ENCODE measurements at places on chromosomes 2 and 18. TPM values are rescaled to one million over a fixed set of nuclear protein-coding genes. Genes with fewer than 3 reads are reported as not detected.

DNA sequence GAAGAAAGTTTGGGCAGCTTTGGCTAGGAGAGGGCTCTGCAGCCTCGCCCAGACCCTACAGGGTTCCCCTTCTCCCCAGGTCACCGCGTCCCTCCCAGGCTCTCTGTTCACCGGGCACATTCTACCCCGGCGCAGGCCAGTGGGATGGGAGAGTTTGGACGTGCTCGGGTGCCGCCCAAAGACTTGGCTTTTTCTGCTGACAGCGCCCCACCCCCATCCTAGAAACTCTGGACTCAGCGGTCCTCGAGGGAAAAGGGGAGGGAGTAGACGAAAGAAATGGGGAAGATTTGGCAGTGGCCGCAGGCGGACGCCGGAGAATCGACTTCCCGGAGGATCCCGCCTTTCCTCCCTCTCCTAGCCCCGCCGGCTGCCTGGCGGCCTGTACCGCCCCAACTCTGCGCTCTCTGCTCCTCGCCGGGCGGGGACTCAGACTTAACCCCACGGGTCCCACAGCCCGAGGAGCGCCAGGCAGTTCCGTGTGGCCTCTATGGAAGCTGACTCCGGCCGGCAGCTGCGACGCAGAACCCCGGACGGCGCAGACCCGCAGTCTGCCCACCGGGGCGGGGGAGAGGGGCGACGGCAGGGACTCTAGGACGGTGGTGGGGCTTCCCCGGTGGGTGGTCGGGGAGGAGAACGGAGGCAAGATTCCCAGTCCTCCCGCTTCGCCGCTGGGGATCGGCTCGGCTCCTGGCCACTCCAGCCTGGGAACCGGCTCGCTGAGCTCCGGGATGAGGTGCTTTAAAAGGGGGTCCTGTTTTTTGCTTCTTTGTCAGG is 863 bp upstream of the SIX2 start:
- DNase-seq, result no peak

DNA sequence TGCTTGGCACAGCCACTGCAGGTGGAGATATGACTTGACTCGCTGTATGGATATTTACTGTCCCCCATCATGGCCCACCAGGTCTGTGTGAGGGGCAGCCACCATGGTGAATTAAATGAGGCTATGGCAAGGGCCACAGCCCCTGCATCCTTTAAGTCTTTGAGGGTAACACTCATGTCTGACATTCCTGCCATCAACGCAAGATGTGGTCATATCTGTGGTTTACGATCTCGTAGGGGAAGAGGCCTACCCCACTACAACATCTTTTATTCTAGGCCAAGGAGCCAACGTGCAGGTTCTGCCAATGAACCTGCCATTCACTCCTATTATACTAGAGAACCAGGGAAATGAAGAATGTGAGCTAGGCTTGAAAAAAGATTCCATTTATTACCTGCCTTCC is 381.6 kb upstream of the ID2 start:
- DNase-seq, result no peak

POTEF gene
- not detected for total RNA-seq

GRCh38 chr2:1728821-1729220 is 15.5 kb downstream of the PXDN start:
- no peak for DNase-seq

SCN3A gene
- total RNA-seq, result 0.57 TPM

GRCh38 chr18:23131693-23132319 is 3.5 kb upstream of the CABLES1 start:
- DNase-seq, result no peak

DNA sequence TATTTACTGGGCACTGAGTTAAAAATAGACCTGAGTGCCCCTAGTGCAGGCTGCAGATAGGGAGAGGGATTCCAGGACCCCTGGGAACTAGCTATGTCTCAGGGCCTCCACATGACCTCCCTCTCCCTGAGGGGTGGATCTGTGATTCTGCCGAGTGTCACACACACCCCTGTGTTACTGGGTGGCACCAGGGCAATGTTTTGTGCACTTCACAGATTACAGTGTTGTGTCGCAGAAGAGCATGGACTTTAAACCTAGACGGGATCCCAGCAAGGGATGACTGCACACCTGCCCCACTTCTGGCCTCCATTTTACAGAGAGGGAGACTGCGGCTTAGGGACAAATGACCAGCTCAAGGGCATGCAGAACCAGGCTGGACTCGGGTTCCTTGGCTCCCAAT is 65.6 kb downstream of the ZFP36L2 start:
- DNase-seq, result no peak

DNA sequence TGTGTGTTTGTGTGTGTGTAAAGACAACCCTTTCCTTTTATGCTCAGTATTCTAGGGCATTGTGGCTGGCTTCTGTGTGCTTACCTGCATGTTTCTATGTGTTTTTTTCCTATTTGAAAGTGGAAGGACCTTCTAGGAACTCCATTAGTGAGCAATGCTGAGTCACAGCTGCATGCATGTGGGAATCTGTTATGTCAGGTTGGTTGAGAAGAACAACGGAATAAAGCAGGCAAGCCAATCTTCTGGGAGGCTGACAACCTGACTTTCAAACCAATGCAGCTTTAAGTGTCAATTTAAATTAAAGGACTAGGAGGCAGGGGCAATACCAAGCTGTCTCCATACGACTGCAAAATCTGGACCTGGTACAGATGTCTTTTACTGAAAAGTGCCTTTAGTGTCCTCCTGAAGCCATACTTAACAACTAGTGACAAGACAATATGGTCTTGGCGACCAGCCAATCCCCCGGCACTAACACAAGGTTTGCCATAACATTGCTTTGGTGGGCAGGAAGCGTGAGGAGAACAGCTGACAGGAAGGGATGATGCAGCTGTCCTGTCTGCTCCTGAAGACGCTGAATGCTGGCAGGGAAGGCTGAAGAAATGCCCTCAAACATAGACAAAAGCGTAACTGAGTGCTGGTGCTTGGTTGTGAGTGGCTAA is 514.7 kb upstream of the CDH7 start:
- DNase-seq, result no peak

GAREM1 gene
- total RNA-seq, result 10.8 TPM

GRCh38 chr2:125745514-125745913 is 910.4 kb upstream of the GYPC start:
- no peak for DNase-seq

KLHL41 gene
- 0.40 TPM for total RNA-seq

- no peak for DNase-seq
Observed at GRCh38 chr2:28689771-28690170, 61.9 kb upstream of the PPP1CB start.

GRCh38 chr18:74420926-74421325 is 36.2 kb downstream of the DIPK1C start:
- no peak for DNase-seq

DNA sequence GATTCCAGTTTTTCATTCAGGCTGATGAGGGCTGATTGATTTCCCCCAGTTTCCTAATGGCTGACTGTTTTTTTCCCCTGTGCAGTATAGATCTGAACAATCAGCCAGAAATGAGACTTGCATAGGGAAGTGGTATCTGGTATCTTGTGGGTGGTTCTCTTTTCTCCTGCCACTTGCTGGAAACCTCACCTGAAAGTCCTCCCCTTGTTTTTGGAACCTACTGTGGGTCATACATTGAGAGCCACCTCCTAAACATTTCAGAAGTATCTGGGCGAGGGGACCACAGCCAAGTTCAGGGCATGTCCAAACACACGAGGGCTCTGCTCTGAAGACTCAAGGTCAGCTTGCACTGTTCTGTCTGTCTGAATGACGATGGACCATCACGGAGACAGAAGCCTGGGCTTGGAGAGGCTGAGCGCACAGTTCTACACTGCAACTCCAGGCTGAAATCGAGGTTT is 19.3 kb downstream of the ALPK2 start:
- no peak for DNase-seq

DNA sequence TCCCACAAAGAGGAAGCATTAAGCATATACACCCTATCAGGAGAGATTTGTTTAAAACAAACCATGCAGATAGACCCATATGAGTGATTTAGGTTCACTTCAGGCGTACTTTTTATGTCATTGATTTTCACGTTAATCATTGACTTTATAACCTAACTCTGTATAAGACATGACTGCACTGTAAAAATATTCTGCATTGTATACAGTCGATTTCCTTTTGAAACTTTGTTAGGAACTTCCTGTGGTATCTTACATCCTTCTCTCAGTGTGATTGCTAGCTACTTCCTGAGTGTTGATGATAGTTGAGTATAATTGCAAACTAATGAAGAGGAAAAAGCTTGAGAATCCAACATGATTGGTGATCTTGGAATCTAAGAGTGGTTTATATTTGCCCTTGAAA is 69.4 kb downstream of the XIRP2 start:
- no peak for DNase-seq

DNA sequence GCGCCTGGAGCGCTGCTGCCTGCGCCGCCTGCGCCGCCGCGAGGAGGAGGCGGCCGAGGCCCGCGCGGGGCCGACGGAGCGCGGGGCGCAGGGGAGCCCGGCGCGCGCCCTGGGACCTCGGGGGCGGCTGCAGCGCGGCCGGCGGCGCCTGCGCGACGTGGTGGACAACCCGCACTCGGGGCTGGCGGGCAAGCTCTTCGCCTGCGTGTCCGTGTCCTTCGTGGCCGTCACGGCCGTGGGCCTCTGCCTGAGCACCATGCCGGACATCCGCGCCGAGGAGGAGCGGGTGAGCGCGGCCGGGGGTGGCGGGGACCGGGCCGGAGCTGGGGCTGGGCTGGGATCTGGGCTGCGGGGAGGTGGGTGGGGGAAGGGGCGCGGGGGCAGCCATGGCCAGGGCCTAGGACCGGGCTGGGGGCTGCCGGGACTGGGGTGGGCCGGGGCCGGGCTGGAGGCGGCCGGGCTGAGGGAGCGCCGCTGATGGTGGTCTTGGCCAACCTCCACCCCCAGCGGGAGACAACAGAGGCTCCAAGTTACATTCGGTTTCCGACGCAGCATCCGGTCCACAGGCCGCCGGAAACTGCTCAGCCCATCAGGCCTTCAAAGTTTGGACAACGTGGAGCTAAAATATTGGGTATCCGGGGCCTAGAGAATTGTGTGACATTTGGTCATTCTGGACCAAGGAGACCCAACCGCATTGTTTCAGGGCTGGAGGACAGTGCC is 66.4 kb downstream of the KCNG2 start:
- DNase-seq, result no peak

GRCh38 chr18:79684283-79684631 is 4.7 kb downstream of the CTDP1 start:
- no peak for DNase-seq

CLEC4F gene
- total RNA-seq, result 0.15 TPM

CHAC2 gene
- 6.4 TPM for total RNA-seq

- no peak for DNase-seq
Observed at GRCh38 chr2:241020201-241020600, 21.8 kb downstream of the SNED1 start.

- DNase-seq, result no peak
Observed at GRCh38 chr2:221444106-221444505, 128.0 kb downstream of the EPHA4 start.

DNA sequence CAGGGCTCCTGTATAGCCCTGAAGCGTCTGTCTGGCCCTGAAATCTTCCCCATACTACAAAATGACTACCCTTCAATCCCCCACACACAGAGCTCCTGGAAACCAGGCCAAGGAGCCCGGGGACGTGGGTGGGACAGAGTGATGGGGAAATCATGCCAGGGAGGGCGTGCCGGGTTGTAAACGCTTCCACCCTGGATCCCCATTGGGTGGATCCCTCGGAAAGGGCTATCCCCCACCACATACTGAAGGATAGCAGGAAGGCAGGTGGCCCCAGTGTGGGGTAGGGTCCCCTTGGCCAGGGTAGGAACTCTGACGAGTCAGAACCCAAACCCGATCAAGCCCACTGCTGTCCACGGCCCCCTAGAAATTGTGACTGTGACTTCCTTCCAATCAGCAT is 91.7 kb downstream of the INHBB start:
- DNase-seq, result no peak

DNA sequence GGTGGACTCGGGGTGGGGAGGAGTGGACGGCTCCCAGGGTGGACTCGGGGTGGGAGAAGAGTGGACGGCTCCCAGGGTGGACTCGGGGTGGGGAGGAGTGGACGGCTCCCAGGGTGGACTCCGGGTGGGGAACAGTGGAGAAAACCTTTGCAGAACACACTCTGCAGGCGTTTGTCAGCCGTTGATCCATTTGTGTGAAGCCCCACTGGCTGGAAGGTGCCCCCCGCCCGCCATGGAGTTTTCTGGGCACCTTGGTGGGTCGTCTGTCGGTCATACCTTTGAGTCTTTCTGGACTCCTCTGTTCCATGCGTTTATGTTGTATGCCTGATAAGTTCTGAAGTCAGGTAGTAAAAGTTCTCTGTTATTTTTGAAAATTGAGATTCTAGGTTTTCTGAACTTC is 12.5 kb downstream of the CTDP1 start:
- DNase-seq, result no peak

SPATA3 gene
- total RNA-seq, result not detected

SLC14A1 gene
- 0.53 TPM for total RNA-seq

NOSTRIN gene
- 7.0 TPM for total RNA-seq

- DNase-seq, result no peak
Observed at GRCh38 chr18:23033056-23033455, 99.9 kb downstream of the RBBP8 start.

DNA sequence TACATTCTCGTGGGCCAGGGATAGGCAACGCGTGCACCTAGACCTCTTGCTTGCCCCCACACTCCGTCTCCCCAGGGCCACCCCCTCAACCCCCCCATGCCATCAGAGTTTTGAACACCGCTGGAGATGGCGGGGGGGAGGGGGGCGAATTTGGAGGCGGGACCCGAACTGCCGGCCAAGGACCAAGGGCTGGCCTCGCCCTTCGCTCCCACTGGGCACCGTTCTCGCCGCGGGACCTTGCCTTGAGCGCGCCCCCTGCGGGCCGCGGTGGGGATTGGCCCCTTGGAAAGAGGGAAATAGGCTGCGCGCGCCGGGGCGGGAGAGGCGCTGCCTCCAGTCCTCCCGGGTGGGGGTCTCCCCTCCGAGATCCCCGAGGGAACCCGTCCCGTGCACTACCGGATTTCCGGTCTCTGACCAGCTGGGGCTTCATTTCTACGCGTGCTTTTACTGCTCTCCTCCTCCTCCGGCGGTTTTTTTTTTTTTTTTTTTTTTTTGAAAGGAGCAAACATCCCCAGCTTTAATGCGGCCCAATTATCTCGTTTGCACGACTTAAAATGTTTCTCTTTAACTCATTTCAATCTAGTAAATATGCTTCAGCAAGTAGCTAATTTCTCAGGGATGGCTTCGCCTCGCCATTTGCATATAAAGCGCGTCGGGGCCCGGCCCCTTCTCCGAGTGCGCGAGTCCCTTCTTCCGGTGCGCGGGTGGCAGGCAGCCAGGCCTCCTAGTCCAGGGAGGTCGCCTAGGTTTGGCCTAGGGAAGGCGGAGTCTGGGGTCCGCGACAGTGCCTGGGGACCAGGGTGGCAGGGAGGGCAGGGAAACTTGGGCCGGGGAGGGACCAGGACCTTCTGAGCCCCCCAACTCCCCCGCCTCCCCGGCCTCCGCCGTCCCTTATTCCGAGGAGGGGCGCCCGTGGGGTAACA is 10.0 kb upstream of the GBX2 start:
- no peak for DNase-seq

Data from esophagus squamous epithelium (tissue), 5 donors.